ENCODE measurements at places on chromosomes 2 and 18.

- DNase-seq: no peak
Measured at GRCh38 chr18:77110400-77110799, 22.2 kb downstream of the MBP start.

DNA sequence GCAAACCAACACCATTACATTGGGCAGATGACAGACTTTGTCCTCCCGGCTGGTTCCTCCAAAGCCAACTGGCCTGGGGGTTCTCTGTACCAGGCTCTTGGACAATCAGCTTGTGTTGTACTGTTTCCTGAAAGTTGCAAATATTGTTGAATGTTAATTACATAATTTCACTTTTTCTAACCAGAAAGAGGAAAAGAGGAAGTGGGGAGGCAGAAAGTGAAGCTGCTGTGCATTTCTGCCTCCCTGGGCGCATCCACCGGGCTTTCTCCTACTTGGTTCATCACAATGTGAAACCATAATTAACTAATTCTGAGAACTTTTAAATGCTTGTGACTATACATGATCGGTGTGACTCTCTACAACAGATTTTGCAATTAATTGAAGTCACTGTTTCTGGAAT is 10.1 kb downstream of the TWIST2 start:
- DNase-seq: no peak

GRCh38 chr2:68363721-68364120 is 1.4 kb upstream of the PLEK start:
- no peak for DNase-seq

- no peak for DNase-seq
Measured at GRCh38 chr2:119086327-119086726, 72.2 kb downstream of the C1QL2 start.

- DNase-seq: no peak
Measured at GRCh38 chr18:24006712-24007313, 7.7 kb upstream of the TTC39C start.

- DNase-seq: no peak
Measured at GRCh38 chr18:40841467-40841866, 1113.6 kb upstream of the PIK3C3 start.

DNA sequence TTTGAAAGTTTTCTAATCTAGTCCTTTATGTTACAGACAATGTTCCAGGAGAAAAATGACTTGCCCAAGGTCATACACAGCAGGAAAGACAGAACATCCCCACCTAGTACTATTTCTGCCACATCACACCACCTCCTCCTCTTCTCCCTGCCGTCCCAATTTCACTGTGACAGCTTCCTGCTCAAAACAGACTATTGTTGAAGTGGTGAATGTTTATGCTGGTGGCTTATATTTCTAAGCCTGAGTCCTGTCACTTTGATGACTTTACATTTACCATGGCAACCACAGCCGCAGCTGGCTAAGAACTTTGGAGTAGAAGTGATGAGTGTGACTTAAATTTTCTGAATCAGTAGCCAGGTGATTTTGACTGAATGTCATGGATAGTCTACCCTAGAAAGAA is 10.0 kb downstream of the GALNT5 start:
- DNase-seq: no peak

DNA sequence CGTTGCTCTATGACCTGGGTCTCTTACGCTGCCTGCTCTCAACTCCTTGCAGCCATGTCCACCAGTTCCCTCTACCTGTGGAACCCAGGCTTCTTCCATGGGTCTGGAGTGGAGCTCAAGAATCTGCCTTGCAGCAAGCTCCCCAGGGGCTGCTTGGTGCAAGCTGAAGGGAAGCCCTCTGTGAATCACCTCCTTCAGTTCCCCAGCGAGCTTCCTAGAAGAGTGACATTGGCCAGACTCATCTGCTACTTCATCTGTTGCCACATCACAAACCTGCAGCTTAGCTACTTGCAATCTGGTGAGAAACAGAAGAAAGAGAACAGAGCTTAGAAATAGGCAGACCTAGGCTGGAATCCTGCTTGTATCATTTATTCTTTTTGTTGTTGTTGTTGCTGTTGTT is 9.8 kb upstream of the EFR3B start:
- DNase-seq: no peak

DNA sequence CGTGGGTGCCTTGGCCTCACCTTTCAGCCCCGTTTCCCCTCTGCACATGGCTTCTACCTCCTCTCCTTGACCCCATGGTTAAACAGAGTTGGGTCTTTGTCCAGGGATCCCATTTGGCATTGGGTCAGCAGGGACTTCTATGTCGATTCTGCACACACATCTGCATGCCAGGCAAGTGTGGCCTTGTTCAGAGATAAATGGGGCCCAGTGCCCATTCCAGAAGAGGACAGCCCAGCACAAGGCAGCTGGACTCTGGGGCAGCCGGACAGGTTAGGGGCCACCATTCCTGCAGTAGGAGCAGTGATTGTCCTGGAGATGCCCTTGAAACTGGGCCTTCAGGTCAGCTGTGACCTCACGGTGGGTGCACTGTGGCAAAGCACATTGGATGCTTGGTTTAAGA is 13.1 kb downstream of the CABLES1 start:
- no peak for DNase-seq

- DNase-seq: no peak
Measured at GRCh38 chr2:237551071-237551574, 15.3 kb upstream of the PRLH start.

DNA sequence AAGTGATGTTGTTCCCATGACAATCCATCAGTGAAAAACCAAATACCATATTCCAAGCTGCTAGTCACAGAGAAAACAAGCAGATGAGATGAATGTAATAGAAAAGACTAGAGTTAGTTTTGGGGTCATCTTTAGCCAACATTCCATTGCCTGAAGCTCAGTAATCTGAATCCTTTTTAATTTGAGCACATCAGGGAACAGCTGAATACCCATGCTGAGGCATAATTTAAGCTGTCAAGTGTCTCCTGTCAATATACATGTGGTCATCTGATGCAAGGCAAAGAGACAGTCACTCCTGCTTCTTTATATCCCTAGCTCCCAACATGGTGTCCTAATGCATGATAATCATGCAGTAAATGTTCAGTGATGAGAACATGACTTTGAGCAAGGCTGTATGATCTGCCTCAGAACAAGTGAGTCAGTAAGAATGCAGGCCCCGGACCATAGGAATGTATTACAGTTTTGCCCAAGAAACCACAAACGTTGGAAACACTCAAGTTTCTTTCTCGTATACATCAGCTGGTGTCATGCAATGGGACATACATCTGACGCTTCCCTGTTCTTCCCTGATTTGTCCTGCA is 48.0 kb downstream of the CDK15 start:
- no peak for DNase-seq

DNA sequence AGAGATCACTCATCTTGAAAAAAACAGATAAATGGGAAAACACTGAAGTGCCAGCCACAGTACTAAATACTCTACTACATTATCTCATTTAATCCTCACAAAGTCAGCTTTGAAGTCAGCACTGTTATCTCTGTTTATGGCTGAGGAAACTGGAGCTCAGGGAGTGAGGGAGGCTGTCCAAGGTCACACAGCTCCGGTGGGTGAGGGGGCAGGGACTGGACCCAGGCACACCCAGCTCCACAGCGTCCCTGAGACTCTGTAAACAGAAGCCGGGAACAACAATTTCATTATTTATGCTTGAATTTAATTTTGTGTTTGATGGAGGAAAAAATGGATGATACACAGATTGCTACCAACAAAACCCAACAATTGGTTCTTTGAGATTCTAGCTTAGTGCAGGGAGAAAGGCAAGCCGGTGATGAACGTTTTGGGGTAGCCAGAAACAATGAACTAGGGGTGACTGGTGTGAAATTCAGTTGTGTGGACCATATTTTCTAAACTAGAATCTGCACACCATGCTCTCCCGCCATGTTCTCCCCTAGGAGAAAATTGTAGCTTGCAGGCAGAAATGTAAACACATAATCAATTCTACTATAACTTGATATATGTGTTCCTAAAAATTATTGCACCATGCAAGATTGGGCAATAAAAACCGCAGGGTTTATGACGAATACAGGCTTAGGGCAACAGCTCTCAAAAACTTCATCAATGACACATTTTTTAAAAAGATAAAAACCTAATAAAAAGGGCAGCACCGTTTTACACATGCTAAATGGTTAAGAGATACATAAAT is at the start of gene GREB1:
Gene GREB1 (plus strand): TSS at position 768 of the 793 bp plus-strand sequence. CDS start 22,570 bp downstream, outside the sequence.
- no peak for DNase-seq

GRCh38 chr18:48452861-48453323 is 43.7 kb upstream of the ZBTB7C start:
- no peak for DNase-seq

- no peak for DNase-seq
Measured at GRCh38 chr2:158393886-158394285, 62.7 kb downstream of the CCDC148 start.

GRCh38 chr2:1586251-1586922 is 157.9 kb downstream of the PXDN start:
- DNase-seq: no peak

GRCh38 chr2:63850649-63851048 is 9.0 kb downstream of the UGP2 start:
- no peak for DNase-seq

DNA sequence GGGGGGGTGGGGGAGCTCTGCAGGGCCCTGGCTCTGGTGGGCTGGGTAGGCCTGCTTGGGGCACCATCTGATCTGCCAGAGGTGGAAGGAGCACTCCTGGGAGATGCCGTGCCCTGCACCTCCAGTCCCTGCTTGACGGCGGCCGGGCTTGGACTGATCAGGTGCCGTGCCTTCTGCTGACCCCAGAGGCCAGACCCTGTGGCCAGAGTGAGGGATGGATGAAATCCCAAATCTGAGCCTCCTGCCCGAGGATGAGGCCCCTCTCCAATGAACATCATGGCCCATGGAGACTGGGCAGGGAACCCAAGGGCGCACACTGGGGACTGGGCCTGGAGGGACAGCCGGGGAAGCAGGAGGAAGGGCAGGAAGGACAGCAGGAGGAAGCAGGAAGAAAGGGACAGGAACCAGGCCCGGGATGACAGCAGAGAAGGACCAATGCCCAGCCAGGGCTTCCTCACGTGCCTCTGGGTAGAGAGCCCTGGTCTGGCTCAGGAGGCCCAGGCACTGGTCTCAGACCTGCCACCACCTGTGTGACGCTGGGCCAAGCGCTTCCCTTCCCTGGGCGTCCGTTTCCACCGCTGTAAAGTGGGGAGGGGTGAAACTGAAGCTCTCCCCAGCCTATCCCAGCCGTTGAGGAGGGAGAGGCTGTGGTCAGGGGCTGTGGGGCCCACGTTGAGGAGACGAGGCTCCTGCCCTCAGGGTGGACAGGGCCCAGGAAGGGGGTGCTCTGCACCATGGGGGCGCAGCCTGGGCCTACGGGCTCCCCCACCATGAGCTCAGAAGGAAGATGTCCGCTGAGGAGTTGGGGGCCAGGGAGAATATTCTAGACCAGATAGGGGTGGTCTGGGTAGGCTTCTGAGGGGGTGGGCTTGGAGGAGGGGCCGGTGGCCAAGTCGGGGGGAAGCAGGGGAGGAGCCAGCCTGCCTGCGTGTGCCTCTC is 1.0 kb upstream of the GPR35 start:
- no peak for DNase-seq

- DNase-seq: no peak
Measured at GRCh38 chr2:223969856-223970255, 12.6 kb downstream of the MRPL44 start.

DNA sequence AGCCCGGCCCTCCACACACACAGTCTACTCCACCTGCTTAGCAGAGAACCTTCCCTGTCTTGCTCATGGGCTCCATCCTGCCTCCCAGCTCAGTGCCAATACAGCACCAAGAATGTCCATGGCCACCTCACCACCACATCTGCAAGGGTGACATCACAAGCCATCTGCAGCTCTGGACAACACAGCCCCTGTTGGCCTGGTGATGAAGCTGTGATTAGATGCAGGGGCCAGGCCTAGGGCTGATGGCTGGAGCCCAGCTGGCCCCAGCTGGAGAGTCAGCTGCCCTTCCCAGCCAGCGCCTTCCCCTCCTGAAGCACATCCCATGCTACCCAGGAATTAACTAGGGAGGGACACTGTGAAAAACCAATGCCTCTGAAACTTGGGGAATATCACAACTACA is 91.1 kb downstream of the TTC32 start:
- DNase-seq: no peak

DNA sequence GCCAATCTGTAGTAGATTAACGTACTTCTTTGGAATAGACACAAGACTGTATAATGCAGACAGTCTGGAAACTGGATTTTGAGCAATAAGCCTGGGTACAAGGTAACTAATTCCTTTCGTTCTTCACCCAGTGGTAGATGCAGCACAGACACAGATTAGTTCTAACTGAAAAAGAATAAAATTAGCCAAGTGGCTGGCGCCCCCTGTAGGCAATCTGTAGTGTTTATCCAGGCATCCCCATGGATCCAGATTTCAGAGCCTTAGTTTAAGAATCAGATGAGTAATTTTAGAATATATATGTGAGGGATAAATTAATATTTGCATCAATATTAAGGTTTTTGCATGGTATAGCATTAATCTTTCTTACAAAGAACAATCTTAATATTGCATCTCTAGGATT is 563.9 kb downstream of the DCC start:
- no peak for DNase-seq

DNA sequence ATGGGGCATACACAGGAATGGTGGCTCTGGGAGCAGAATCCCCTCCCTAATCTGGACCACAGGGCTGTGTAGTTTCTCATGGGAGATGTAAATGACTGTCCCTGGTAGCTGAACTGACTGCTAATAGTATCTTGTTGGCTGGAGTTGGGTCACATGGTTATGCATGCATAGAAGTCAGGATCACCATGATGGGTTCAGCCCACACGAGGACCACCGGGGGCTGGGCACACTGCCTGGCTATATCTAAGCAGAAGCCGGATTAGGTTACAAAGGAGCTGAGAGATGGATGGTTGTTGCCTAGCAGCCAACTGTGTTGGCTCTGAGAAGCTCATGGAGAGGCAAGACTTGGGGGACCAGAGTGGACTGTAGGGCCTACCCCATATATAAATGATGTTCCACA is 6.7 kb upstream of the MAP3K2 start:
- DNase-seq: no peak

DNA sequence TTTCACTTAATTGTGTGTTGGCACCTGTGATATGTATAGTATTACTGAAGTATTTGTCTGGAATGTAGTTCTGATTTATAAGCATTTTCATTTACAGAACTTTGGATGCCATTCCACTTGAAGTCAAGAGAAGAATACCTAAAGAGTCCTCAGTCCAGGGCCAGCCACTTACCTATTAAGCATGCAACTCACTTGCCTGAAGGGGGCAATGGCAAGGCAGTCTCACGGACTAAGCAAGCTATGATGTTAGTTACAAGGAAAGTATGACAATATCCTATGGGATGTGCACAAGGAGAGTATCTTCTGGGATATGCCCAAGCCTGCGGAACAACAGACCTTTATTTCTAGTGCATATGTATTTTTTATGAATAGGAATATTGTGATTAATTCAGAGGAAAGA is 369.4 kb upstream of the GCFC2 start:
- no peak for DNase-seq

- no peak for DNase-seq
Measured at GRCh38 chr2:239684271-239684810, 283.5 kb upstream of the HDAC4 start.

- DNase-seq: no peak
Measured at GRCh38 chr18:9683418-9684396, 24.4 kb upstream of the RAB31 start.

Data from activated T-helper 1 cell treated with anti-CD3 and anti-CD28 coated beads, Interleukin-2, amount 50 U/mL, for 16 hours (primary cell).